ENCODE measurements at places on chromosomes 12 and 14.

DNA sequence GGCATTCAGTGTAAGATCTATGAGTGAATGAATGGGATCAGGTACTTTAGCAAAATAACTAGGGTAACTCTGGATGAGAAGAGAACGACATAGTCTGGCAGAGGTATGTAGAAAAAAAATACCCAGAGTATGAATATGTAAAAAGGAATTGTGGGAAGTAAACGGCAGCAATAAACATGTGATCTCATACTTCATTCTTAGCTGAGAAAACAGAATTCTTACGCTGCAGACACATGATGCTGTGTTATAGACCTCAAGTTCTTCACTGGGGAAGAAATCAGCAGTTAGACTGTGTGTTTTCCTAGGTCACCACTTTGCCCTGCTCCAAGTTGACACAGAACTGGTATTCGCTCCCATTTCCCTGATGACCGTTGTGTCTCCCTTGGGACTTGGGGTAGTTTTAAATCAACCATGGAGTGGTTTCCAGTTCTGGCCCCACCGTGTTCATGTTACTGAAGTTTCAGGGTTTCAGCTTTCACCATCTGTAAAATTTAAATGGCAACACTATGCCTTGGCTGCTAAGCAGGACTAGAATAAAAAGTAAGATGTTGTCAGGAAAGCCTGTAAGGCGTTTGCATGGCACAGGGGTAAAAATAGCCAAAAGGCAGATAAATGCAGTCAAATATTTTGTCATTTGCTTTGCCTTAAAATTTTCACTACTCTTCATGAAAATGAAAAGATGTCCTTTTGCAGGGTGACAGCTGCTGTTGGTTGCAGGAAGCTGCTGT is 223.7 kb downstream of the PELI2 start:
- no peak for DNase-seq

DNA sequence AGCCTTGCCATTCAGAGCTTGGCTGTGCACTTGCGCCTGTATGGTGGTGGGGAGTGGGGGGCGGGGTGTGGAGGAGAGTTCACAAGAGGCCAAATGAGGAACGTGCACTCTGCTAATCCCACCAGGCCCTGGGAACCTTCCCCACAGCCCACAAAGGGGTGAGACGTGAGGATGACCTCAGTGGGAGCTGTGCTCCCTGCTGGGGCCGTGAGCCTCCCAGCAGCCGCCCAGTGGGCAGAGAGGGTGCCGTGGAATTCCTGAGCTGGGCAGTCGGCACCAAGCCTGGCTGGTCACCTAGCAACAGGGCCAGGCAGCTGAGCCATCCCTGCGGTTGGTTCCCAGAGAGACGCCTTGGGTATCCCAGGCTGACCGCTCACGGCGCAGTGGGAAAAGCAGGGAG is 53.7 kb downstream of the CCNK start:
- DNase-seq: no peak

- DNase-seq: no peak
These were observed 174.2 kb downstream of the SSPN start for GRCh38 chr12:26369588-26369987.

DNA sequence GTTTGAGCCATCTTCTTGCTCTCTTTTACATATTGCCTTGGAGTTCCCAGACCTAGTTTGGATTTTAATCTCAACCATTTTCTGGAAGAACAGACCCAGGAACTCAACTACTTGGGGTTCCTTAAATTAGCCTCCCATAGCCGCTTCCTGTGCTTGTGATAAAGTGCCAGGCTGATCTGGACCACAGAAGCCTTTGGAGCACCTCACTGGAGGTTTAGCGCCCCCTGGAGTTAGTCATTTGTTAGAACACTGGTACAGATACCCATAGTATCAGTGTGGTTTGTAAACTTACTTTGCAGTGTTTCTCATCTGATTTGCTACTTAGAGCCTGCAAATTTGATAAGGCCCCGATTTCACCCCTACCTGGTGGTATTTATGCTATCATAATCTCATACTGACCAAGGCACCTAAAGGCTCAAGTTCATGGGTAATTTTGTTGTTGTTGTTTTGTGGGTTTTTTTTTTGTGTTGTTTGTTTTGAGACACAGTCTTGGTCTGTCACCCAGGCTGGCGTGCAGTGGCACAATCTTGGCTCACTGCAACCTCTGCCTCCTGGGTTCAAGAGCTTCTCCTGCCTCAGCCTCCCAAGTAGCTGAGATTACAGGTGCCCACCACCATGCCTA is 3.7 kb downstream of the UNC119B start:
- peak; percentile 40 for DNase-seq

DNA sequence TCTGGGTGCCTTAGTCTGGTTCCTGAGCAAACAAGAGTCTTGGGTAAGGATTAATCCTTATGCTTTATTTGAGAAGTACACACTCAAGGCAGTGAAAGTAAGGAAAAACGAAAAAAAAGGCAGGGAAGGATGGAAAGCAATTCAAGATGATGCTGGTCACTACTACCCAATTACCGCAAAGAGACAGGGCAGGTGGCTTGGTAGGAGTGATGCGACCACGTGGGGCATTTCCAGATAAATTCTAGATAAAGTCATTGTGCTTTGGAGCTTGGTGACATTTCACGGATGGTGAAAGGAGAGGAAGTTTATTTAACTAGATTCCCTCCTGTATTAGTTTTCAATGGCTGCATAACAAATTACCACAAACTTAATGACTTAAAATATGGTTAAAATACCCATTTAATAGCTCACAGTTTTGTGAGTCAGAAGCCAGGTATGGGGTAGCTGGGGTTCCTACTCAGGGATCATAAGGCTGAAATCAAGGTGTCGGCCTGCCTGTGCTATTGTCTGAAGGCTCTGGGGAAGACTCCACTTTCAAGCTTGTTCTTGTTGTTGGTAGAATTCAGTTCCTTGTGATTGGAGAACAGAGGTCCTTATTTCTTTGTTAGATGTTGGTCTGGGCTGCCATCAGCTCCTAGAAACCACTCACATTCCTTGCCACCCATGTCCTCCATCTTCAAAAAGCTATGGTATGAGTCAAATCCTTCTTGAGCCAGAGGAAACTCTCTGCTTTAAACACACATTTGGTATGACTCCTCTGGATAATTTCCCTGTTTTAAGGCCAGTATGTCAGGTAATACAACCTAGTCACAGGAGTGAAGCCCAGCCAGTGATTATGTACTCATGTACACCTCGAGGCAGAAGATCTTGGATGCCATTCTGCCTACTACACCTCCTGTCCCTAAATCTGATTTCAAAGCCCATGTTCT is 5.6 kb upstream of the HMGA2 start:
- no peak for DNase-seq

DNA sequence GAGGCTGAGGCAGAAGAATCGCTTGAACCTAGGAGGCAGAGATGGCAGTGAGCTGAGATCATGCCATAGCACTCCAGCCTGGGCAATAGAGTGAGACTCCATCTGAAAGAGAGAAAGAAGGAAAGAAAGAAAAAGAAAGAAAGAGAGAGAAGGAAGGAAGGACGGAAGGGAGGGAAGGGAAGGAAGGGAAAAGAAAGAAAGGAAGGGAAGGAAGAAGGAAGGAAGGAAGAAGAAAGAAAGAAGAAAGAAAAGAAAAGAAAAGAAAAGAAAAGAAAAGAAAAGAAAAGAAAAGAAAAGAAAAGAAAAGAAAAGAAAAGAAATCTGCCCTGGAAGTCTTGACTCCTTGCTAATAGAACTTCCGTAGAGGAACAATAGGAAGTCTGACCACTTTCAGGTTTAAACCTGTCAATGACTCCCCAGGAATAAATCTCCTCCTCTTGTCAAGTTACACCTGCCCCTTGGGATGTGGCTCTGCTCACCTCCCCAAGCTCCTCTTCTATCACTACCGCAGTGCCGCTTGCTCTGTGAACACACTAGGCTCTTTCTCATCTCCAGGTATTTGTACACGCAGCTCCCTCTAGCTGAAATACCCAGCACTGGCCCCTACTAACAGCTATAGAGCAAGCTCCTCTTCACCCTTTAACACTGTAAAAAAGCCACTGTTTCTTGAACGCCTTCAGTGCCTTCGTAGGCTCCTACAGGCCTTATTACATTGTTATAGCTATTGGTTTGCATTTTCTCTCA is 773.1 kb upstream of the TBX3 start:
- DNase-seq: no peak

DNA sequence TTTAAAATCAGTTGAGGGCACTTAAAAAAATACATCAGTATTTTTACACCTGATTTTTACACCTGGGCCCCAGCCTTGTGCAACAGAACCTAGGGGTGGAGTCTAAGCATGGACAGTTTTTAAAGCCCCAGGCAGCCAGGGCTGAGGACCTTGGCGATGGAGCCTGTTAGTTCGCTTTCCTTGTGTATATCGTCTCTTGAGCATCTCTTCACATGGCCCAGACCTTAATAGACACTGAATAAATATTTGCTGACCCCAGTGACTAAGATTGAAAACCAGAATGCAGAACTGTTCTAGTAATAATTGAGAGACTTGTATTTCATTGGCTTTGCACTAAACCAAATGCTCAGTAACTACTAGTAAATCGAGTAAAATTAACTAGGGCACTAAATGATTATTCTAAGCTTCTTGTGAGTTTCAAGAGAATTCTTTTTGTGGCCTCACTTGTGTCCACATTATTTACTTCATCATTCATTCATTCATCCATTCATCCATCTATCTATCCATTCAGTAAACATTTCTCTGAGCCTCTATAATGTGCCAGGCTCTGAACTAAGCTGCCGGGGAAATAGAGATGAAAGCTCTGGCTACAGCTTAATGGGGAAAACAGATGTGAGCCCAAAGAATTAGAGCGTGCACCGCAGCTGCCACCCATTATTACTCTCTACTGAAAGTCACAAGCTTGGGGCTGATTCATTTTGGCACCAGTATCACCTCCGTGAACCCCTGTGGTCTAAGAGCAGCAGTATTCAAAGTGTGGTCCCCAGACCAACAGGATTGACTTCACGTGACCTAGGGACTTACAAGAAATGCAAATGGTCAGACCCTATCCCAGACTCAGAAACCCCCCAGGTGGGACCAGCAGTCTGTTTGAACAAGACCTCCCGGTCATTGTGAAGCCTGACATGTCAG is 30.7 kb upstream of the BCL7A start:
- no peak for DNase-seq

DNA sequence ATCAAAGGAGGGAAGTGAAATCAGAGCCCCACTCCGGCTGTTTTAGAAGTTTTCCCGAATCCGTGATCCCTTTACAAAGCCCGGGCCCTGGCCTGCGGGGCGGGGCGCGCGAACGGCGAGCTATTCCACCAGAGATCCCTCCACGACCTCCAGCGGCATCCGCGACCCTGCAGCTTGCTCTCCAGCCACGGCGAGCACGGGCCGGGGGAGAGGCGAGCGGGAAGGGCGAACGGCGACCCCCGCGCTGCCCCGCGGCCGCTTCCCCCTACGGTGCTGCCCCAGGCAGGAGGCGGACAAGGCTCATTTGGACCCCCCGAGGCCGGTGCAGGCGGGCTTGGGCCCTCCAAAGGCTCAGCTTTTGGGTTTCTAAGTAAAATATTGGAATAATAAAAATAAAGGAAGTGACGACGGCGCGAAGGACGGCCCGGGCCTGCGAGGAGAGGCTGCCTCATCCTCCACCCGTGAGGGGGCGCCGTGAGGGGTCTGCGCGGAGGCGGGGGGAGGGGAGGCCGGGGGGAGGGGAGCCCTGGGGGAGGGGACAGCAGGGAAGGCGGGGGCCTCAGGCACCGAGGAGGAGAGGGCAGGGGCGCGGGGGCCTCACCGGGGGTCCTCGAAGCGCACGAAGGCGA is 613 bp downstream of the SRSF9 start:
- peak; percentile 26 for DNase-seq

DNA sequence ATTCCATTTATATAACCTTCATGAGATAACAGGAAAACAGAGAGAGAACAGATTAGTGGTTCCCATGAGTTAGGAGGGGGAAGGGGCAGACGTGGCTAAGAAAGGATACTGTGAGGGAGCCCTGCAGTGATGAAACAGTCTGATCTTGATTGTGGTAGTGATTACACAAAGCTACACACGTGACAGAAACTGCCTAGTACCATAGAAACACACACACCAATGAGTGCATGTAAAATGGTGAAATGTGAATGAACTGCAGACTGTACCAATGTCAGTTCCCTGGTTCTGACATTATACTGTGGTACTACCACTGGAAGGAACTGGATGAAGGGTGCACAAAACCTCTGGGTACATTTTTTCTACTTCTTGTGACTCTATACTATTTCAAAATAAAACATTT is 36.9 kb downstream of the NRDE2 start:
- DNase-seq: no peak

GRCh38 chr12:6735448-6736191 is 11.8 kb downstream of the COPS7A start:
- no peak for DNase-seq

DNA sequence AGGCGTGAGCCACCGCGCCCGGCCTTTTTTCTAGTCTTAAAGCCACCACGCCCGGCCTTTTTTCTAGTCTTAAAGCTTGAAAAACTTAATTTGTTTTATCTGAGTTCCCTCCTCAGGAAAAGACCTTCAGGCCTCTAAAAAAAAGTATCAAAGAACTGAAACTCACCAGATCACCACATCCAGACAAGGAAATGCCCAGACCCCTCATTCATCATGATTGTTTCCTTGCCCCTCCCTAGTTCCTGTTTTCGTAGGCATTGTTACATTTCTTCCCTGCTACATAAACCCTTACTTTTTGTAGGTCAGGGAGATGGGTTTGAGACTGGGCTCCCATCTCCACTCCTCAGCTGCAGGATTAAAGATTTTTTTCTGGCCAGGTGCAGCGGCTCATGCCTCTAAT is 21.1 kb upstream of the VWF start:
- DNase-seq: no peak

All from stimulated activated CD8-positive, alpha-beta memory T cell treated with anti-CD3 and anti-CD28 coated beads, Interleukin-7, amount 100 ng/mL, for 24 hours (primary cell).